Uterus (tissue), 4 donors: ENCODE measurements at places on chromosomes 3 and 15.

DNA sequence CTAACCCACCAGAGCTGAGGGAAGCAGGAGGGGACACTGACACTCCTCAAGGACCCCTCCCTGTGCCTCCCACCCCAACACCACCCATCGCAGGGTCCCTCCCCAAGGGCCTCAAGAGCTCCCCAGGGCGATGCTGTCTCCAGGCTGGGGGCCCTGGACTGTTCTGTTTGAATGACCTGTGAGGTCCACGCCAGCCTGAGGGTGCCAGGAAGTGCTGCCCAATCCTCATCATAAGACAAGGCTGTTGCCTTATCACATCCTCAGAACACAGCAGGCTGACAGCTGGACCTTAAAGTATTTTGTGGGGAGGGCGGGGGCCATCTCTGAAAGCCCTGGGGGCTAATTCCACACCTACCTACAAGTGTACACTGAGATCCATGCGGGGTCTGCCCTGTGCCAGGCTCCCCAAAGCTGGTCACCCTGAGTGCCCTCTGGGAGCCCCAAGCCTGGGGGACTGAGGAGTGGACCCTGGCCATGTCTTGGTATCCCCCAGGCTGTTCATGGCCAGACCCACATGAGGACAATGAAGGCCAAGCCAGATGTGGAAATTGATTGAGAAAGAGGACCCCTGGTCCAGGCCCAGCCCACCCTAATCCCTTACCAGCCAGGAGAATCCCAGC is 23.8 kb upstream of the GOLGA6C start:
- no peak for DNase-seq

DNA sequence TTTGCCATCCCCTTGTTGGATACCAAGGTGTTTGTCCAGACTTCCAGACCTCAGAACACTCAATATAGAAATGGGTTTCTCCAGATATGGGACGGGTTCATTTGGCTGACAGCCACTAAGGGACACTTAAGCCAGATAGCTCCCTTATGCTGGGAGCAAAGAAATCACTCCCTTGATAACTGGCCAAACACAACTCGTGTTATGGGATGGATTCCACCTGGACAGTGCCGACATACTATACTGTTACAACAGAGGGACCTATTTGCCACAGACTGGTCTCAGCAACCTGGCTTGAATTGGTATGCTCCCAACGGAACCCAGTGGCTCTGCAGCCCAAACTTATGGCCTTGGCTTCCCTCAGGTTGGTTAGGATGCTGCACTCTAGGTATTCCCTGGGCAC is 114.0 kb upstream of the PLCL2 start:
- DNase-seq = no peak

- DNase-seq = no peak
Measured at GRCh38 chr3:108603691-108604090, 14.2 kb downstream of the DZIP3 start.

DNA sequence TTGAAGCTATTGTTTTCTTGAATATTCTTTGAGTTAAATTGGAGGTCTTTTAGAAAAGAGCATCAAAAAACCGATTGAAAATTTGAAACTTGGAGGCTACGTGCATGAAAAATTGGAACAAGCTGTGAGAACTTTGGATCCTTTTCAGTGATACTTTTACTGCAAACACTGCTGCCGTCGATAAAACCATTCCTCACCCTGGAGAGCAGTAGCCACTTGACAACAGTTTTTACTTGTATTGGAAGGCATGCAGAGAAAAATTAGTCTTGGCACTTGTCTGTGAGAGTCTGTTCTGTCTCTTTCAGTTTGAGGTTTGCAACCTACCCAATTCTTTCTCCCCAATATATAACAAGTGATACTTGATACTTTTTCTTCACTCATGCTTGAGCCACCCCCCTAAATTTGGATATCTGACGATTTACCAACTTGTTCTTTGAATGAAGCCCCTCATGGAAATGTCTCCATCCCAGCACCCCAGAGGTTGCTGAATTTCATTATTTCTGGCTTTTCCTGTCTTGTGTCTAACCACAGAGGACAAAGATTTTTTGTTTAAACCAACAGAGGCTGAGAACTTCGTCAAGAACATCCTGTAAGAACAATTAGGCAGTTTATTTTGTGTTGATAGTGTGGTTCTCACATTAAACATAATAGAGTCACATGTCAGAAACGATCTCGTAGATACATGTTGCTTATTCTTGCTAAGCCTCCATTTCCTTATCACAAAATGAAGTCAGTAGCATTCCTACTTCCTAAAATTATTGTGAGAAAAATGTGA is 307.3 kb upstream of the PLSCR5 start:
- no peak for DNase-seq

GRCh38 chr3:134621854-134622253 is 29.0 kb downstream of the KY start:
- no peak for DNase-seq

GRCh38 chr15:63986751-63987341 is 59.4 kb downstream of the DAPK2 start:
- DNase-seq = no peak
